Activated CD4-positive, alpha-beta T cell treated with anti-CD3 and anti-CD28 coated beads, Interleukin-2, Interleukin-4, amounts not matched to agents 100 ng/mL and 50 ng/mL, durations not matched to agents 16 hours and 8 hours (primary cell): ENCODE measurements at places on chromosomes 2 and 18.

- DNase-seq, result no peak
Observed at GRCh38 chr2:109126501-109126860, 2.5 kb upstream of the SH3RF3 start.

DNA sequence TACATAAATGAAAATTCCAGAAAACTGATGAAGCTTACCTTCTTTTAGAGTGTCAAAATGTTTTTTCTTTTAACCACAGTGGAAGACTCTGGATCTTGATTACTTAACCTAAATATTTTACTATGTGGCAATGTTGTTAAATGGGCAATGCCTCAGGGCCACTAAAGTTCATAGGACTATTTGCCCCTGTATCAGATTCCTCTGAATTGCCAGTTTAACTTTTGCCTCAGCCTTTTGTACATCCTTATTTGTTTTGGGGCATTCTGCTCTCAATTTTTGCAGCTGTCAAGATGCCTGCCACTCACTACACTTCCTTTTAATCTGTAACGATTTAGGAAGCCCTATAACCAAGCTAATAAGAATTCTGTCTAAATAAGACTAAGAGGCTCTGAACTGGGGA is 31.7 kb upstream of the SERTAD2 start:
- no peak for DNase-seq

DNA sequence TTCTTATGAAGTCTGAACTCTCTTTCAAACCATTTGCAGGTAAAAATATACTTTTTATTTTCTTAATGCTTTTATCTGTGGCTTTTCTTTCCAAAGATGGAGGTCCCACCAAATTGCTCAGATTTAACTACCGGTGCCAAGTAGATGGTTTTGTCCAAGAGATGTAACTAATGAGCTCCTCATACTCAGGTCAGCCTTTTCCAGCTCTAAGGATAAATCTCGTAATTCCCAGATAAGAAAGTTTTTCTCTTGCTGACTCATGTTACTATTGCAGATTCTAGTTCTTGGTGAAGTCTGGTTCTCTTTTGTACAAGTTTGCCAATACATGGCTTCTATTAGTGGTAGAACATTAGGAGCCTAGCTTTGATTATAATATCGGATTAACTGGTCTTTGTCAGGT is 550.8 kb upstream of the ZNF804A start:
- DNase-seq, result no peak

GRCh38 chr2:127648321-127648720 is 2.4 kb downstream of the GPR17 start:
- no peak for DNase-seq

- no peak for DNase-seq
Observed at GRCh38 chr2:85248773-85249509, 78.8 kb downstream of the TGOLN2 start.

DNA sequence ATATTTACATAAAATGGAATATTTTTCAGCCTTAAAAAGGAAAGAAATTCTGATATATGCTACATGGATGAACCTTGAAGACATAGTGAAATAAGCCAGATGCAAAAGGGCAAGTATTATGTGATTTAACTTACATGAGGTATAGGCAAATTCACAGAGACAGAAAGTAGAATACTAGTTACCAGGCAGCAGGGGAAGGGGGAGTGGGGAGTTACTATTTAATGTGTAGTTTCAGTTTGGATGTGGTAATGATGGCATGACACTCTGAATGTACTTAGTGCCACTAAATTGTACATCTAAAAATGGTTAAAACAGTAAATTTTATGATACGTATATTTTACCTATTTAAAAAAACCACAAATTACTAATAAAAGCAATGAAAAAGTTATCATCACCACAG is 12.1 kb downstream of the METTL4 start:
- no peak for DNase-seq

GRCh38 chr2:239195992-239196391 is 204.8 kb downstream of the HDAC4 start:
- DNase-seq, result no peak

GRCh38 chr2:84481702-84482101 is 22.6 kb upstream of the SUCLG1 start:
- DNase-seq, result no peak

- DNase-seq, result no peak
Observed at GRCh38 chr2:140506606-140507005, 1624.2 kb downstream of the LRP1B start.

DNA sequence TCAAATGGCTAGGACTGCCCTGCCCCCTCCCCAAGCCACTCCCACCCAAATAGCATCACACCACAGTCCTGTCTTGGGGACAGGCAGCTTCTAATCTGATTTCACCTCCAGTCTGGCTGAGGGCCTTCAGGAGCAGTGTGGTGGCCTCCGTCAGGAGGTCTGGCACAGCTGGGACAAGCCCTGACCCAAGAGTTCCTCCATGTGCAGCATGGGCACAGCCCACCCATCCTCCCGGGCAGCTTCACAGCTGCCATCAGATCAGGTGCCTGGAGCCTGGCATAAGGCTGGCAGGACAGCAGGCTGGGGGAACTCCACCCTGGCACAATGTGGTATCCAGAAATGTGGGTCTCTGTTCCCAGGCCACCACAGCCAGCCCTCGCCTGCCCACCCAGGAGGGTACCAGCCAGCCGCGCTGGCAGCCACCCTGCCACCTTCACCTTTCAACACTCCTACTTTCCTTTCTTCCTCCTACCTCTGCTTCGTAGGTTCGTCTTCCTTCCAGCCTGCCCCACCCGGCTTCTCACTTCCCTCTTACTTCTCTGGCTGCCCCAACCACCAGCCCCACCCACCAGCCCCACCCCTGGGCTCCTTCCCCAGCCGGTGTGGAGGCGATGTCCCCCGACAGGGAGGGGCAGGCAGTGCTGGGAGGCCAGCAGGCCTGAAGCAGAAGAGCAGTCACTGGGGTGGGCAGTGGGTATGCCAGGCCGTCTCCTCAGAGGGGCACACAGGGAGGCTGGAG is at the start of gene CAPG:
TSS of gene CAPG (minus strand) at position 522 of the 739 bp plus-strand sequence. CDS start 8,221 bp downstream, outside the sequence.
- DNase-seq, result peak; percentile 43

DNA sequence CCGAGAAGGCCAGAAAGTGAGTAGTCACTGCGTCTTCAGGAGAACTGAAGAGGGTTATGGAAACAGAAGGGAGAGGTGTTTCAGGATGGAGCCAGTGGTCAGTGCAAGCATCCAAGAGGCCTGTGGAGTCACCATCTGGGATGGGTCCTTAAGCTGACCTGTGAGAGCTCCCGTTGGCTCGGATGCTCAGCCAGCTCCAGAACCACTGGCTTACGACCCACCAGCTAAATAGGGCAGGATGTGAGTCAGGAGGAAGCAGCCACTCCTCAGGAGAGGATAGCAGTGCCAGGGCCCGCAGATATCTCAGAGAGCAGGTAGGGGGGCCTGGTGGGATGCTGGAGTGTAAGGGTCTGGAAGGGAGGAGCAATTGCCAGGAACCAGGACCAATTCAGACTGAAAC is 63.1 kb upstream of the B3GNT7 start:
- DNase-seq, result no peak

DNA sequence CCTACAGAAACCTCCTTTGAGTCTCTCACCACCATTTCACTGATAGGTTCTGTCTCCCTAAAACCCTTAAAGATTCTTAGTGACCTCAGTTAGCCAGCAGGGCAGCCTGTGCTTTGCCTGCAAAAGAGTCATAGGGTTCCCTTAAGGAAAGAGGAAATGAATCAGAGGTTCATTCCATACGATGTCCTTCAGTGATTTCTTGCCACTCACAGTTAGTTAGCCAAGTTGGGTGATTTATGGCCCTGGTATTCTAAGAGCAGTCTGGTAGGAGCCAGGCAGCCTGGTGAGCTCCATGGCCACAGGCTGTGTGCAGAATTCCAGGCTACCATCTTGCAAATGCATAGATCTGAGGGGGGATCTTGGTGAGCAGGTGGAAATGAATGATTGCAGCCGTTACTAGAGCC is 18.7 kb upstream of the CCBE1 start:
- no peak for DNase-seq

- DNase-seq, result no peak
Observed at GRCh38 chr18:34128436-34128835, 96.3 kb downstream of the NOL4 start.

- DNase-seq, result no peak
Observed at GRCh38 chr2:198930170-198930569, 527.6 kb downstream of the SATB2 start.

DNA sequence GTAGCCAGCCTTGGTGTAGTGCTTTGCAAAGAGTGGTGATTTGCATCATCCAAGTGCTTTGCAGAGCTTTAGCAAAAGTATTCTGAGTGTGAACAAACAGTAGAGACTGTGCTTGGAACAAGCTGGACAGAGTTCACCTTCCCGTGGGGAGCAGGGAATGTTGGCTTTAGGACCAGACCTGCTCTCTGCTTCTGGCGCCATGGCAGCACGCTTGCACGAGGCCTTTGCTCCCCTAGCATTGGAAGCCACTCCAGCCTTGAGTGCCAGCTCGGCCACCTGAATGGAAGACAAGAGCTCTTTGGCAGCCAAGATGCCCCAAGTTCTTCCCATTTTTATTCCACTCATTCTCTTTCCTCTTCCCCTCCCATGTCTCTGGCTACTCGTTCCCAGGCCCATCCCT is 250.8 kb upstream of the OSR1 start:
- no peak for DNase-seq

DNA sequence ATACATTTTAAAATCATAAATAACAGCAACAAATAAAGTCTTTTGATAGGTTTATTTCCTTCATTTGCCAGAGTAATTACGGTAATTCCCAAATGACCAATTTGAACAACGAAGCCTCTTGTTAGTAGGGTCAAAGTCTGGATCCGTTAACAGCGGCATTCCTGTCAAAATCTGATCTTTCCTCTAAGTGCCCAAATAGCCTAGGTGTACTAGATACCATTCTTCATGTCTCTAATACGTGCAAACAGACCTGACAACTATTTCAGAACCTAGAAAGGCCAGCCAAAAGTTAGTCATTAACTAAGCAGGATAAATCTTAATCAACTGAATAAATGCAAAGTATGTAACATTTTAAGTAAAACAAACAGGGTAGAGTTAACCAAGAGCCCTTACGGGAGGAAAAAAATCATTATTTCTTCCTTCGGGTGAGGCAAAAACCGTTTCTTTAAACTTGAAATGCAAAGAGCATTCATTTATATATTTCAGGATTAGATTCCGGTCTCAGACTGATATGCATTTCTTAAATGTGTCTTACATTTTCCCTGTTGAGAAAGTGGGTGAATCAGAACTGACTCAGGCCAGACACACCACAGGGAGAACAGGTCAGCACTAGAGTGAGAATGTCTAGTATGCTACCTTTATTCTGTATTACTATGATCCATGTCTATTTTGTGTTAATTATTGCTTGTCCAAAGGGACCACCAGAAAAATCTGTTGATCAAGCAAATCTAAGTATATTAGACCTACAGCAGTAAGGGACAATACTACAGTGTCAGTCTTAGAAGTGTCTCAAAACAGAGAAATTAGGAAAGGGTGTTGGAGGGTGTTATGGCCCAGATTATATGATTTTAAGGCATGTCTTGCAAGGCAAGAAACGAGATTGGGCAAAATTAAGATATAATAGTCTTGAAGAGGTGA is 141.5 kb upstream of the NDUFV2 start:
- DNase-seq, result no peak

DNA sequence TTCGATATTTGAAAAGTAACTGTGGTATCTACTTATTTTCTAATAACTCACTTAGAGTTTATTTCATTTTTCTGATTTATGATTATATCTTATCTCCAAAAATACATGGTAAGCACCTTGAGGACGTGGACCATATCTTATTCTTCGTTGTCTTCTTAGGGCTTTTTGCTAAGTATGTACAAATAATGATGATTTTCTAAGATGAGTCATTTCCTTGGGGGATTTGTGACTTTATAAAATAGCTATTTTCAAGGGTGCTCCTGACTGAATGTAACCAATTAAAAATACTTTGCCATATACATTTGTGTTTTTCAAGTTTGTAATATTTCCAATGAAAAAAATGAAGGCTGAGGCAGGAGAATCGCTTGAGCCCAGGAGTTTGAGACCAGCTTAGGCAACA is 56.3 kb downstream of the GREB1L start:
- no peak for DNase-seq

DNA sequence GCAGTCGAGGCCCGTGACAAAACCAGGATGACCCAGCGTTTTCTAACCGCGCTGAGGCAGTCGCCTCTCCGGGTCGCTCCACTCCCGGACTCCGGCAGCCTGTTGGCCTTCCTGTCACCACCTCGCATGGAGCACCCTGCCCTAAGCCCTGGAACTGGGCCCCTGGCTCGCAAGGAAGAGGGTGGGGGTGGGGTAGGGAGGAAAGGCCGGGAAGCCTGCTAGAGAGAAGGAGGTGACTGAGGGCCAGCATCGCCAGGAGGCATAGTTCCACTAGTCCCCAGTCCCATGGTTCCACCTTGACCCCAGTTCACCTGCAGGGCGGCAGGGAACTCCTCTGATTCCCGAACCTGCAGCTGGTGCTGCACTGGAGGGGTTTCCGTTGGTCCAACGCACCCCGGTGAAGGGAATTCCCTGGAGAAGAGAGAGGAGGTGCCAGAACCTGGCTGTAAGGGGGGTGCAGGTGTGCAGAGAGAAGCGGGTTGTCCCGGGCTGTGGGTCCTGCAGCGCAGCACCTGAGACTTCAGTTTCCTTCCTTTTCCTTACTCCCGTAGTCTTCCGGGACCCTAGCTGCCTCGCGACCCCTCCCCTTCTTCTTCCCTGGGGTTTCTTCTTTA is 11.8 kb upstream of the EN1 start:
- DNase-seq, result no peak

GRCh38 chr2:37653805-37654378 is 17.6 kb downstream of the CDC42EP3 start:
- peak; percentile 52 for DNase-seq

DNA sequence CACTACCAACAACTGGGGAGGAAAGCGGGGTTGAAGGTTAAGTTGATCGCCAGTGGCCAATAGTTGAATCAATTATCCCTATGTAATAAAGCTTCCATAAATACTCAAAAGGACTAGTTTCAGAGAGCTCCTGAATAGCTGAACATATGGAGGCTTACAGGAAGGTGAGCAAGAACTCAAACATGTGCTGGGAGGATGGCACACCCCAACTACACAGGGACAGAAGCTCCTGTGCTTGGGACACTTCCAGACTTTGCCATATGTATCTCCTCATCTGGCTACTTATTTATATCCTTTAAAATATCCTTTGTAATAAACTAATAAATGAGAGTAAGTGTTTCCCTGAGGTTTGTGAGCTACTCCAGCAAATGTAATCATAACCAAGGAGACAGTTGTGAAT is 115.7 kb downstream of the HNMT start:
- DNase-seq, result no peak

GRCh38 chr2:38254796-38255195 is 122.3 kb downstream of the ATL2 start:
- no peak for DNase-seq

DNA sequence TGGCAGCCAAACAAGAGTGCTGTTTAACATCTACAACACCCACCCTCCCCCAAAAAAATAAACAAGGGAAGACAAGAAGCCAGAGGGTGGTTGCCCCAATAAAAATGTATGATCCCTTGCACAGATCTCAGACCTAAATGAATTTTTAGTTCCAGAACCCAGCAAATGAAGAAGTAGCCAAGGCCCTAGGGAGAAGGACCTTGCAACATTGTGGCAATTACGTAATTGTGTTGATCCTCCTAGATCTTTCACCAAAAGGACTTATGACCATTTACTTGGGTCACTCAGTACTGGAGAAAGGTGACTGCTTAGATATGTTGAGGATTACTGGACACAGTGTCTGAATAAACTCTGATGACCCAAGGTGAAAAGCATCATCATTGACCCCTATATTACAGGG is 1393.8 kb downstream of the LRP1B start:
- no peak for DNase-seq

GRCh38 chr2:3264010-3264744 is 113.4 kb downstream of the EIPR1 start:
- DNase-seq, result no peak

- no peak for DNase-seq
Observed at GRCh38 chr2:113036763-113037162, 15.9 kb downstream of the IL36B start.
